ENCODE measurements at places on chromosomes 4 and X. TPM values are rescaled to one million over a fixed set of nuclear protein-coding genes. Genes with fewer than 3 reads are reported as not detected.

Gene ASB11
- polyA plus RNA-seq, result not detected

Gene PPEF2
- 0.04 TPM for polyA plus RNA-seq

Gene JCHAIN
- 1.1 TPM for polyA plus RNA-seq

DNA sequence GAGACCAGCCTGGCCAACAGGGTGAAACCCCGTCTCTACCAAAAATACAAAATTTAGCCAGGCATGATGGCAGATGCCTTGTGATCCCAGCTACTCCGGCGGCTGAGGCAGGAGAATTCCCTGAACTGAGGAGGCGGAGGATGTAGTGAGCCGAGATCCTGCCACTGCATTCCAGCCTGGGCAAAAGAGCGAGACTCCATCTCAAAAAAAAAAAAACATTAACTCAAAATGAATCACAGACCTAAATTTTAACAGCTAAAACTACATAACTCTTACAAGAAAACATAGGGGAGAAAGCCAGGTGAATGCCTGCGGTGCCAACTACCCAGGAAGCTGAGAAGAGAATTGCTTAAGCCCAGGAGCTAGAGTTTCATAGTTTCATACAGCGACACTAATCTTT, 54.8 kb downstream of the TMEM165 start:
- DNase-seq, result no peak

DNA sequence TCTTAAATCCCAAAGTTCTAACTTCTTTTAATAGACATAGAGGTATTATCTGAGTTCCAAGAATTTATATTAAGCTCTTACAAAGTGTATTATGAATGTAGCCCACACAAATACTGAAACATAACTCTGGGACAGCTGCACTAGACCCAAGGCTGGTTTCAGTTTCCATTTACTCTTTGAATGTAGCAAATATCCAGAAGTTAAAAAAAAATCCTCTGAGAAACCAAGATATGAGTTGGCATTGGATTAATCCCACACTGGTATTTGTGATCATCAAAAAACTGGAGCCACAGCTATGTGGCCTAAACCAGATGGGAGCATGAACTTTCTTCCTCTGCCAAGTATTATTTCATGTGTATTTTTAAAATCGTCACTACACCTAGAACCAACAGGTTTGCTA, 23.6 kb upstream of the SMPX start:
- DNase-seq, result no peak

DNA sequence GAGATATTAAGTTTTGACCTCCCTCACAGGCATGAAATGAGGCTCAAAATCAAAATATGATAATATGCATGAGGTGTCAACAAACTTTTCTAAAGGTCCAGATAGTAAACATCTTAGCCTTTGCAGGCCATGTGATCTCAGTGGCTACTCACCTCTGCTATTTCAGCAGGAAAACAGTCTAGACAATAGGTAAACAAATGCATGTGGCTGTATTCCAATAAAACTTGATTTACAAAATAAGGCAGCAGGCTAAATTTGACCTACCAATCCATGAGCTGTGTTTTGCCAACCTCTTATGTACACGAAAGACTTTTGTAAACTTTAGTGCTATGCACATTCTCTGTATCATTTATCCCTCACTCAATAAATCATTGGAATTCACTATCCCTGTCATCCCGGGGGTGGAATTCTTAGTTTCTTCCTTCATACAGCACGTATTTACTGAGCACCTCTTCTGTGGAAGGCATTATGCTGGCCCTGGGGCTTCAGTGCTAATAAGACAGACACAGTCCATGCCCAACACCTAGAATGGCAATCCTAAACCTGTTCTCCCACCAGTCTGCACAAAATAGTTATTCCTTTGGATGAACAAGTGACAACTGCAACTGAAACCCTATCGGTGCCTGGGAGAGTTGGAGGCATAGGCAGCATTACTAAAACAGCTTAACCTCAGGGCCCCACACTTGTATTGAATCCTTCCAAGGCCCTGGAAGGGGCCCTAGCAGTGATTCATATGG, 19.9 kb downstream of the MAGEB17 start:
- peak; percentile 5 for DNase-seq

DNA sequence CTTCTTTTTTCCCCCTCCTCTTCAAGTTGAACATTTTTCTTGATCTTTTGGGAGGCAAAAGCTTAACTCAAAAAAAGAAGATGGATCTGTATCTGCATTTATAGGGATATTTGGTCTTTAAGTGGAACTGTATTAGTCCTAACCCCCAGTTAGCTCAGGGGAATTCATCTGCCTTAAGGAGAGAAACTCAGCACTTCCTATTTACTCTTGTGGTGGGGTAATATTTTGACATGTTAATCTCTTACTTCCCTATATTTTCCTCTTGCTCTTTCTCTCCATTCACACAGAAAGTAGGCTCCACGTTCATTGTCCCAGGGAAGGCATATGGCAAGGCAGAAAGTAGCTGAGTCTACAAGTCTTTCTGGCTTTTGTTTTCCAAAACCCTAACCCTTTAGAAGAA, 5.3 kb downstream of the LRRC66 start:
- no peak for DNase-seq

All from renal pelvis (tissue), 12 donors.